ENCODE measurements at places on chromosomes 6 and 20. TPM values are rescaled to one million over a fixed set of nuclear protein-coding genes. Genes with fewer than 3 reads are reported as not detected.

Gene RBM24
- 3.6 TPM for polyA plus RNA-seq

Gene POU5F1
- 0.28 TPM for polyA plus RNA-seq

Gene SIM1
- polyA plus RNA-seq, result 0.03 TPM

Gene RAB32
- polyA plus RNA-seq, result 31.5 TPM

- DNase-seq, result no peak
Observed at GRCh38 chr6:42137194-42137753, 5.1 kb downstream of the C6orf132 start.

GRCh38 chr20:41138475-41139226 lies 1.3 kb downstream of the PLCG1 start:
- peak; percentile 69 for DNase-seq

GRCh38 chr6:44045672-44046015 lies 81.6 kb downstream of the MRPL14 start:
- no peak for DNase-seq

GRCh38 chr20:24708411-24709295 lies 239.2 kb downstream of the SYNDIG1 start:
- DNase-seq, result peak; percentile 25

- DNase-seq, result no peak
Observed at GRCh38 chr20:50434653-50435396, 75.4 kb upstream of the PTPN1 start.

- DNase-seq, result no peak
Observed at GRCh38 chr20:896501-897025, 19.6 kb downstream of the ANGPT4 start.

- DNase-seq, result no peak
Observed at GRCh38 chr20:37567671-37568588, 40.3 kb upstream of the BLCAP start.

Data from large intestine (tissue), 12 donors.